NCI-H345 (cell line): ENCODE measurements at places on chromosomes 13 and 19.

- no peak for DNase-seq
Observed at GRCh38 chr19:804419-805165, 7.3 kb downstream of the PTBP1 start.

GRCh38 chr13:87906411-87906810 lies 235.2 kb downstream of the SLITRK5 start:
- no peak for DNase-seq

- DNase-seq, result no peak
Observed at GRCh38 chr13:76647550-76647949, 238.7 kb downstream of the KCTD12 start.

- peak; percentile 23 for DNase-seq
Observed at GRCh38 chr13:31036731-31037695, 104.6 kb downstream of the TEX26 start.

GRCh38 chr13:39322836-39323585 lies 280.0 kb downstream of the LHFPL6 start:
- DNase-seq, result no peak

- DNase-seq, result peak; percentile 93
Observed at GRCh38 chr19:56294549-56294948, 20.1 kb downstream of the ZSCAN5A start.

DNA sequence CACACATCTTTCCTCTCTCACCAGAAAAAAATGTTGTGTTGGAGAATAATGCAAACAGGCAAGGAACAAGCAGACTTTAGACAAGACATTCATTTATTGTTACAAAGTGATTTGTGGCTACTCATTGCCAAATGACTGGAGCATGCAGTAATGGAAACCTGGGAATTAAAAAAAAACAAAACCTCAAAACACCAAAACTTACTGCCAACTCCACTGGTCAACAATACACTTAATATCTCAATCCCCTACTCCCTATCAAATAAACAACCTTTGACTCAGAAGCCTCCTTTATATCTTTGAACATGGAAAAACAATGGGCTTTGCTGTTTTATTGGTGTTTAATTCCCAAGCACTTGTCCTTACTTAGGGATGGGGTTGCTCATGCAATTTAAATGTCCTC lies 112.8 kb downstream of the POSTN start:
- DNase-seq, result no peak

GRCh38 chr19:35205733-35206323 lies 22.7 kb downstream of the FAM187B start:
- no peak for DNase-seq

GRCh38 chr19:20912973-20913372 lies 10.1 kb upstream of the ZNF85 start:
- DNase-seq, result no peak

DNA sequence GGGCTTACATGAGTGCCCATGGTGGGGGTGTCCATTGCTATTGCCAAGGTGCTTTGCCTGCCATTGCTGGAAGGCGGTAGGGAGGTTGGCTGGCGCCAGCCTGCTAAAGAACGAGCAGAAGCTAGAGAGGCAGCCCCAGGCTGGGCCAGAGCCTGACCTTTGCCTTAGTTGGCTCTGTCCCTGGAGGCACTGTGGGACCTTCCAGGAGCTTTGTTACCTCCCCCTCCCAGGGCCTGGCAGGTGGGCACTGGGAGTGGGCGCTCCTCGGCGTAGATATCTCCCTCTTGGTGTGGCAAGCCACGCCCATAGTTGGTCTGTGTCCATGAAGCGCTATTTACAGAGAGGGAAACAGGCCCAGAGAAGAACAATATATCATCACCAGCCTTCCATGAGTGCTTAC lies 2.3 kb upstream of the SLC25A42 start:
- peak; percentile 46 for DNase-seq
